ENCODE measurements at places on chromosomes 12 and 14. TPM values are rescaled to one million over a fixed set of nuclear protein-coding genes. Genes with fewer than 3 reads are reported as not detected.

The BHLHE41 gene
- total RNA-seq = 3.1 TPM

The PRIM1 gene
- total RNA-seq = 15.6 TPM

The HSPB8 gene
- 26.8 TPM for total RNA-seq

The HAL gene
- under 0.01 TPM for total RNA-seq

The ZNF891 gene
- total RNA-seq = 1.7 TPM

The VDR gene
- total RNA-seq = 17.0 TPM

The SCNN1A gene
- not detected for total RNA-seq

The SDR9C7 gene
- total RNA-seq = 0.15 TPM

The PTCSC3 gene
- total RNA-seq = not detected

The SOAT2 gene
- not detected for total RNA-seq

The P2RX2 gene
- not detected for total RNA-seq

The LUM gene
- 202 TPM for total RNA-seq

The GPD1 gene
- total RNA-seq = not detected

The CD27 gene
- total RNA-seq = 0.17 TPM

The RTL1 gene
- not detected for total RNA-seq

The WNT1 gene
- not detected for total RNA-seq

The DPPA3 gene
- total RNA-seq = not detected

The KRT82 gene
- total RNA-seq = not detected

The KLRD1 gene
- total RNA-seq = 0.66 TPM

The CISTR gene
- not detected for total RNA-seq

The NEK9 gene
- total RNA-seq = 77.7 TPM

The OASL gene
- 0.33 TPM for total RNA-seq

The ANO4 gene
- total RNA-seq = 1.3 TPM

The RPL10L gene
- total RNA-seq = not detected

The LBHD2 gene
- not detected for total RNA-seq

The KCNMB4 gene
- total RNA-seq = 0.44 TPM

The PTGR2 gene
- total RNA-seq = 9.6 TPM

The DCN gene
- 1,986 TPM for total RNA-seq

The ERP27 gene
- not detected for total RNA-seq

The FAM90A1 gene
- not detected for total RNA-seq

The TMEM116 gene
- total RNA-seq = 10.9 TPM

The MYL6B gene
- total RNA-seq = 68.3 TPM

The MAP3K12 gene
- total RNA-seq = 61.9 TPM

The ZNF705A gene
- not detected for total RNA-seq

The CRACR2A gene
- total RNA-seq = 13.1 TPM

The PTGER2 gene
- total RNA-seq = 34.5 TPM

The CAMKK2 gene
- 20.1 TPM for total RNA-seq

The DLGAP5 gene
- 66.5 TPM for total RNA-seq

The PRH2 gene
- total RNA-seq = not detected

The GPRC5A gene
- 3.1 TPM for total RNA-seq

The KCNC2 gene
- not detected for total RNA-seq

The IL26 gene
- not detected for total RNA-seq

The LRP1-AS gene
- not detected for total RNA-seq

The RAB2B gene
- total RNA-seq = 25.1 TPM

The SOX5 gene
- total RNA-seq = 7.9 TPM

The DBX2 gene
- total RNA-seq = not detected

The BMP4 gene
- 14.8 TPM for total RNA-seq

Data from smooth muscle cell of trachea (primary cell).